Left kidney (tissue), 8 donors: ENCODE measurements at places on chromosomes 2 and 18. TPM values are rescaled to one million over a fixed set of nuclear protein-coding genes. Genes with fewer than 3 reads are reported as not detected.

The AOX1 gene
- 2.6 TPM for polyA plus RNA-seq

The MOGAT1 gene
- polyA plus RNA-seq, result 0.27 TPM

The CROCC2 gene
- 0.10 TPM for polyA plus RNA-seq

The COL4A4 gene
- 48.6 TPM for polyA plus RNA-seq

The M1AP gene
- polyA plus RNA-seq, result 1.0 TPM

The FBXO36 gene
- polyA plus RNA-seq, result 7.6 TPM

The PID1 gene
- 5.4 TPM for polyA plus RNA-seq

The TEKT4 gene
- 0.20 TPM for polyA plus RNA-seq

The IWS1 gene
- polyA plus RNA-seq, result 86.2 TPM

The REG1B gene
- polyA plus RNA-seq, result not detected

The EFR3B gene
- 9.9 TPM for polyA plus RNA-seq

The SERPINB11 gene
- polyA plus RNA-seq, result not detected

GRCh38 chr2:72543497-72544216 lies 282.2 kb downstream of the EXOC6B start:
- no peak for DNase-seq

GRCh38 chr2:47708801-47709499 lies 74.0 kb upstream of the MSH6 start:
- no peak for DNase-seq

GRCh38 chr2:20188851-20189250 lies 36.1 kb downstream of the SDC1 start:
- peak; percentile 69 for DNase-seq

DNA sequence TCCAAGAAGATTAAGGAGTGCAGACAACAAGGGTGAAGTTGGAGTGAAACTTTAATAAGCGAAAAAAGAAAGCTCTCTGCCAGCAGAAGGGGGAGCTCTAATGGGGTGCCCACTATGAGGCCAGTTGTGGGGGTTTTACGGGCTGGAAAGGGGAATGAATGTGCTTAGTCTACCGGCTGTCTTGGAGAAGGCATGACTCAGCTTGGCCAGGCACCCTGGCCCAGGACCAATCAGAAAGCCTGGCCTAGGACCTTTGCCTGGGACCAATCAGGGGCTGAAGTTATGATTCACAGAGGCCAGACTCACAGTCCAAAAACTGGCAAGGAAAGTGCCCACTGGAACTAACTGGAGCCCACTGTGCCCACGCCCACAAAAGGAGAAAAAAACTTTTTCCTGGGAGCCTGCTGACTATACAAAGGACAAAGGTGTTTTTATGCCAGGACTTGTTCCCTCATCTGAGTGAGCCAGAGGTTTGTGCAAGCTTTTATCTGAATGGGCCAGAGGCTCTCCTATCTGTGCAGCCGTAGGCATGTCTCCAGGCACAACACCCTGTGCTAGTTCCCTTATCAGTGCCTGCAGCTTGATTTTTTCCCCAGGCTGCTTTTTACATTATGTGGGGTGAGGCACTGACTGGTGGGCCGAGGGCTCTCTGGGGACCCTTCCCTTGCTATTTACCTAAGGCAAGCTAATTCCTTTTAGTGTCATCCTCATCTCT lies 18.6 kb downstream of the CMPK2 start:
- DNase-seq, result no peak

DNA sequence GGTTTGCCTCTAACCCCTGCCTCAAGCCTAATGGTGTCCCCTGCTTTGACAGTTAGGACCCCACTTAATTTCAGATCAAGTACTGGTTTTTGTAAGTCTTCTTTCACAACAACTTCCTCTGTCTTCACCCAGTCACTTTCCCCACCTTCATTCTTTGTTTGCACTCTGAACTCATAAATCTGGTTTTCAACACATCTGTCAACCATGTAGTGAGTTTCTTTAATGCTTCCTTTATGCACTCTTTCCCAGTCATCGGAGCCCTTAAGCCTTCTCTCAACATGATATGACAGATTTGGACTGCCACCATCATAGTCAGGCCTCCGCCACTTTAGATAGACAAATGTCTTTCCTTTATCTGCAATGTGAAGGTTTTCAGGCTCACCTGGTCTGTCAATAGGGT lies 109.1 kb downstream of the PLEKHA3 start:
- DNase-seq, result no peak

- DNase-seq, result no peak
Observed at GRCh38 chr18:27008575-27008974, 143.1 kb upstream of the AQP4 start.

DNA sequence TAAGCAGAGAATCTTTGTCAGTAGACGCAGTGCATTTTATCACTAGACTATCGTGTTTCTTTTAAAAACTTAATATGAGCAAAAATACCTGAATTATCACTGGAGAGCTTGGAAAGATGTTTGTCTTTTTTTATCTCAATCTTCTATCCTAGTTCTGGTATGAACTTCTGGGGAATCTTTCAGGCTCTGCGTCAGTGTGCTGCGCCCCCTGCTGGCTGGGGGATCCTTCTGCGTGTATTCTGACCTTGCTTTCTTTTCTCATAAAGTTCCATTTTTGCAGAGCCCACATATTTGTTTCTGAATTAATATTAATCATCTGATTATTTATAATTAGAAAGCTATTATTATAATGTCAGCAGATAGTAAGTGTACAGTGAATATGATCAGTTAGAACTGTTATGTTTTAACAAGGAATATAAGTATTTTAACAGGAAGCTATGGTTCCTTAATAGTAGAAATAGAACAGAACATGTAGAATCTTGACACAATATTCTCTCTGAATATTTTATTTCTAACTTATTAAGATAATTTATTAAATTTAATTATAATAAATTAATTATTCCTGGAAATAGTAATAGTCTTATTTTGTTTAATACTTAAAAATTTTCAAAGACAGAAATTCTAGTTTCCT lies 945.0 kb upstream of the CRIM1 start:
- DNase-seq, result peak; percentile 44

GRCh38 chr2:181627545-181627944 lies 29.4 kb downstream of the CERKL start:
- no peak for DNase-seq

- DNase-seq, result no peak
Observed at GRCh38 chr2:133492719-133493380, 75.4 kb downstream of the NCKAP5 start.

GRCh38 chr18:49141491-49141890 lies 190.7 kb upstream of the SMAD7 start:
- DNase-seq, result no peak

DNA sequence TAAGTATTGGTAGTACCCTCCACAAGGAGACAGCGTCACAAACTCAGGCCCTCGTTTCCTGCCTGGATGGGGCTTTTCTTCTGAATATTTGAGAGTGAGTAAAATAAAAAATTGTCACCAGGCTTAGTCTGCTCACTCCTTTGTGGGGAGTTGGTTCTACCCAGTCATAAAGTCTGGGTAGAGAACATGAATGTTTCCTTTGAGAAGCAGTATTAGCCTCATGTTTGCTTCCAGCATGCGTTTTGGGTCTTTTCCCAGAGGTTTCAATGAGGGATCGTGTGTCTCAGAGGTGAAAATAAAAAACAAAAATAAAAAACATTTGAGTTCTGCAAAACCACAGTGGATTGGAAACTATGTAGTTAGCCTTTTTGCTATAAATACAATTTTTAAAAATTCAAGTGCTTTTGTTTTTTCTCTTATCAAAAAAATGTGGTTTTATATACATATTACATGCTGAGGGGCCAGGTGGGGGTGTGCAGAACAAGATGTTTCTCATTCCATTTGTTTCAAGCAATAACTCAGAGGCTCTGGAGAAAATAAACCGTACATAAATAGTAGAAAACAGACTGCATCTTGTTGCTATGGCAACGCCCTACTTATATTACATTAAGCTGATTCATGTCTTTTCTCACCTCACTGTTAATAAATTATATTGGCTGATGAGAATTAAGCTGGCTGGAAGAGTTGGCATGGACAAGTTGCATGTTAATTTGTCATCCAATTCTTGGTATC lies 225.4 kb upstream of the FBXO11 start:
- DNase-seq, result peak; percentile 90

GRCh38 chr18:35376742-35377695 lies at the start of gene ZNF396:
Gene ZNF396, minus strand, starts transcription at chr18:35377337. Its CDS starts 3,045 bp downstream, at chr18:35374292.
- DNase-seq, result peak; percentile 66

GRCh38 chr2:230875347-230876315 lies 10.9 kb downstream of the ITM2C start:
- no peak for DNase-seq

GRCh38 chr2:231992888-231993287 lies 31.4 kb downstream of the DIS3L2 start:
- DNase-seq, result no peak

- no peak for DNase-seq
Observed at GRCh38 chr2:105836840-105837692, 92.4 kb downstream of the NCK2 start.

GRCh38 chr2:27651056-27651455 lies 12.4 kb downstream of the SUPT7L start:
- no peak for DNase-seq

GRCh38 chr2:120192280-120192679 lies 30.9 kb downstream of the TMEM185B start:
- DNase-seq, result no peak

DNA sequence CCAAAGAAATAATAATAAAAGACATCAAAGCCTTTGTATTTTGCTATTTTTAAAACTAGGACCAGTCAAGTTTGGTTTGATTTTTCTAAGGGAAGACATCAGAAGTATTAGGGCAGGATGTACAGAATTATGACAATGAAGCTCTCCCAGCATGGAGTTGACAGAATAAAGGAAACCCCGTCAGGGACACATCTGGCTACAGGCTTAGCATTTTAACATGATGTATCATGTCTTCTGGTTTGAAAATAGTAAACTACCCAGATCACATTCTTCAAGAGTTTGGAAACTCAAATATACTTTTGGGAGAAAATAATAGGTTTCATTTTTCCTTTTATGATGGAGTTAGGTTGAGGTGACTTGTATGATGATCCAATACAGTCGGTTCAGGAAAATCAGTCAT lies 552.0 kb upstream of the CDH2 start:
- no peak for DNase-seq

GRCh38 chr2:117820444-117820843 lies 6.0 kb downstream of the DDX18 start:
- no peak for DNase-seq

- no peak for DNase-seq
Observed at GRCh38 chr18:25365242-25365641, 13.3 kb upstream of the ZNF521 start.

DNA sequence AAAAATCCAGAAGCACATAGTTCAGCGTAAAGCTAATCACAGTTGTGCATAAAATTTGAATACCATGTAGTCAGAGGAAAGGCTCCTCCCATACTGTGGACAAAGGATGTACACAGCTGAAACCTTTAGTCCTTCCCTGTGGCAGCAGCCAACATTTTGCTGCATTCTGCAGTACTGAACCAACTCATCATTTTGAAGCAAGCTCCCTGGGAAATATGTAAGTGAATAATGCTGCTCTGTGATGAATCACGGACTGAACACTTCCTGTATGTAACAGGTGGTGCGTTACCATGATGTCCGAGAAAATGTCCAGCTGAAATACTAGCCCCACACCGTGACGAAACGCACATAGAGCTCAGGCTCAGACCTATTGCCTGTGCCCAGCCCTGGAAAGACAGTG lies 421.1 kb upstream of the RAB12 start:
- no peak for DNase-seq

- DNase-seq, result no peak
Observed at GRCh38 chr2:146764301-146764700, 1080.5 kb upstream of the ACVR2A start.

DNA sequence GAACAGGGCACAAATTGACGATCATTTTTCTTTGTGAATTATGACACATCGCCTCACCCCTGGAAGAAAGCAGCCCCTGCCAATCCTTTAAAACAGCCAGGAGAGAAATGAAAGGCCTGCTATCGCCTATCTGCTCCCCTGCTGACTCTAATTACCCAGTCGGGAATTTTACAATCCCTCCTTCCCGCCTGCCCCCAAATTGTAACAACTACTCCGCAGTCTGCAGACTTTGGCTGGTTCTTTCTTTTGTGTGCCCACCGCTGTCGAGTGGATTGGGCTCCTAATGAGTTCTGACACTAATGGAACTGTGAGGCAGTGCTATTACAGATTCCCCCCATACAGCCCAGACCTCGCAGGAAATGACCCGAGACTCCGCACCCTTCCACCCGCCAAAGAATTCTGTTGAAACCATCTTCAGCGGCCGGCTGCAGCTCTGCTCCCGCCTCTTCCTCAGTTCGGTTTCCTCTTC lies 281.2 kb upstream of the PARD3B start:
- no peak for DNase-seq

DNA sequence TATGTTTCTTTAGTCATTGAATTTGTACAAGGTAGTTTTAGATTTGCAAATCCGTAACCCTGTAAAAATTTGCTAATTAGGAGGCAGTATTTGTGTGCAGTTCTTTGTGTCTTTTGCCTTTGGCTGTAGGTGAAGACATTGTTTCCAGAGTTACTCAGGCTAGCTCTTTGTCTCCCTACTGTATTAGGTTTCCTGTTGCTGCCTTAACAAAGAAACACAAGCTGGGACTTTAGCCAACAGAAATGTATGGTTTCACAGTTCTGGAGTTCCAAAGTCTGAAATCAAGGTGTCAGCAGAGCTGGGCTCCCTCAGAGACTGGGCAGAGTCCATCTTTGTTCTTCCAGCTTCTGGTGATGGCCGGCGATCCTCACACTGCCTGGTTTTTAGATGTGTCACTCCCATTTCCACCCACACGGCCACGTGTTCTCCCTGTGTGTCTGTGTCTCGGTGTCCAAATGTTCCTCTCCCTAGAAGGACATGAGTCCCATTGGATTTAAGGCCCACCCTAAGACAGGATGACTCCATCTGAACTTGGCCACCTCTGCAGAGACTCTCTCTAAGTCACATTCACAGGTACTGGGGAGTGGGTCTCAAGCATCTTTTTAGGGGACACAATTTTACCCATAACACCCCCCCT lies 309.7 kb downstream of the GALR1 start:
- DNase-seq, result no peak

DNA sequence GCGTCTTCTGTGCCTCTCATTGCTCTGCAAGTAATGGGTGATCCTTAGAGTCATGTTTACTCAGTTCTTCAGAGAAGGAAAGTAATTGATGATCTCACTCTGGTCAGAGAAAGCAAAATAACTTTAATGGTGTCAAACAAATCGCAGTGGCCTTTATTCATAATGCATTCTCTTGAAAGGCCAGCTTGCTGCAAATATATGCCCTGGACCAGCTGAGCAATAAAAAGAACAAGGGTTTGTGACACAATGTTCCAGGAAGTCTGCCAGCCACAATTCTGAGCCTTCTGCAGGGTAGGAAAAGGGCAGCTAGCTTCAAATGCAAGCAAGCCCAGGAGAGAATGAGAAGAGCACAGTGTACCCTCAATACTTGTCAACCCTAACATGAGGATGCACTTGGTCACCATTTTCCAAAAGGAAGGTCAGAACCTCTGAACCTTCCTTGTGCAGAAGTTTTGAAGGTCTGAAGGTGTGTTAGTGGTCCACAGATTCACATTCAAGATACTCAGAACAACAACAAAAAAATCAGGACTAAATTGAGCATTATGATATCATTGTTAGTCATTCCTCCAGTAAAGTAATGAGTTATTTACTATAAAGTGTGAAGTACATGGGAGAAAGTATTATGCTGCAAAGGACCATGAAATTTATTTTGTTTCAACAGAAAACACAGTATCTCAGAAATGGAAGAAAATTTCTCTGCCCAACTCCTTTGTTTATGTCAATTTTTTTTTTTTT lies 355.6 kb downstream of the PAX3 start:
- no peak for DNase-seq
